CD4-positive, CD25-positive, alpha-beta regulatory T cell (primary cell): ENCODE measurements at places on chromosomes 13 and 19. TPM values are rescaled to one million over a fixed set of nuclear protein-coding genes. Genes with fewer than 3 reads are reported as not detected.

The CYP4F11 gene
- not detected for polyA plus RNA-seq

DNA sequence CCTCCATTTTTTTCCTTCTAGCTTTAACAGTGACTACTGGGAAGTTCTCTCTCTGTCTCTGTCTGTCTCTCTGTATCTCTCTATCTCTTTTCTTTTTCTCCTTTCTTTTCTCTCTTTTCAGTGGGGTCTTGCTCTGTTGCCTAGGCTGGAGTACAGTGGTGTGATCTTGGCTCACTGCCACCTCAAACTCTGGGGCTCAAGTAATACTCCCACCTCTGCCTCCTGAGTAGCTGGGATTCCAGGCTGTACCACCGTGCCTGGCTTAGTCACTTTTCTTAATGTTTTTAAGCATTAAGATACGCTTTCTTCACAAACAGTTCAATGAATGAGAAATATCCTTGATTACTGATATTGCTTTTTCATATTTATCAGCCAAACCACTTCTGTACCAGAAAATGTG is 13.1 kb downstream of the PCCA start:
- no peak for DNase-seq
- no peak overlapping the region for H3K27ac ChIP-seq
- H3K4me3 ChIP-seq: no peak overlapping the region

- H3K27ac ChIP-seq: no peak overlapping the region
- no peaks in the 10 kb centered on the region for H3K4me1 ChIP-seq
- H3K36me3 ChIP-seq: no peaks in the 10 kb centered on the region
- no peak overlapping the region for H3K4me3 ChIP-seq
Observed at GRCh38 chr19:30281906-30282305, 90.3 kb upstream of the ZNF536 start.

GRCh38 chr13:93861818-93862217 is 617.7 kb downstream of the DCT start:
- no peak overlapping the region for H3K4me3 ChIP-seq
- H3K36me3 ChIP-seq: no peaks in the 10 kb centered on the region
- no peaks in the 10 kb centered on the region for H3K27me3 ChIP-seq
- H3K4me1 ChIP-seq: no peaks in the 10 kb centered on the region
- DNase-seq: no peak
- H3K27ac ChIP-seq: no peak overlapping the region

DNA sequence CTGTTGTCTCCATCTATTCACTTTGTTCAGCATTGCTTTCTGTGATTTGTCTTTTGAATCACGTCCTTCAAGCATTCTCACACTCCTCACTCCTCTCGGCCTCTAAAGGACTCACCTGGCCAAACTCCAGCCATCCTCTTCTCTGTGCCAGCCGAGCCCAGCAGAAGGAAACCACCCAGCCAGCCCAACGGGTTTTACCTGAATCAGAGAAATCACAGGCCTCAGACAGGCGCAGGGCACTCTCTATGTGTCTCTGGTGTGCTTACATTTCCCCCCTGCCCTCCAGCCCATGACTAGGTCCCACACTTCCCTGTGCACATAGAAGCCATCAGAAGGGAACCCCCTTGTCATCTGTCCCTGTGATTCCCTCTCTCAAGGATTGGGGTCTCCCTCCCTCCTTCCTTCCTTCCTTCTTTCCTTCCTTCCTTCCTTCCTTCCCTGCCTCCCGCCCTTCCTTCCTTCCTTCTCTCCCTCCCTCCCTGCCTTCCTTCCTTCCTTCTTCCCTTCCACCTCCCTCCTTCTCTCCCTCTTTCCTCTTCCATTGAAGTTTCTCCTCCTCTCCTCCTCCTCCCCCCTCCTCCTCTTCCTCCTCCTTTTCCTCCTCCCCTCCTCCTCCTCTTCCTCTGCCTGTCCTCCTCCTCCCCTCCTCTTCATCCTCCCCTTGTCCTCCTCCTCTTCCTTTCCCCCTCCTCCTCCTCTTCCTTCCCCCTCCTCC is 8.8 kb upstream of the ZNF541 start:
- H3K27me3 ChIP-seq: no peaks in the 10 kb centered on the region
- H3K27ac ChIP-seq: peak overlapping the region; percentile 55
- H3K36me3 ChIP-seq: no peaks in the 10 kb centered on the region
- no peak for DNase-seq
- peaks cover 43% of the 10 kb centered on the region for H3K4me1 ChIP-seq
- H3K4me3 ChIP-seq: no peak overlapping the region
